ENCODE measurements at places on chromosomes 4 and X.

- no peak overlapping the region for H3K4me3 ChIP-seq
- DNase-seq: no peak
- no peak overlapping the region for H3K27ac ChIP-seq
- no peaks in the 10 kb centered on the region for H3K36me3 ChIP-seq
- no peaks in the 10 kb centered on the region for H3K27me3 ChIP-seq
- no peaks in the 10 kb centered on the region for H3K4me1 ChIP-seq
Observed at GRCh38 chr4:187188118-187188517, 464.5 kb upstream of the FAT1 start.

GRCh38 chr4:43133566-43133965 is 241.1 kb downstream of the GRXCR1 start:
- no peaks in the 10 kb centered on the region for H3K27me3 ChIP-seq
- no peaks in the 10 kb centered on the region for H3K36me3 ChIP-seq
- DNase-seq: no peak
- H3K27ac ChIP-seq: no peak overlapping the region

- H3K27ac ChIP-seq: no peak overlapping the region
- H3K27me3 ChIP-seq: no peaks in the 10 kb centered on the region
- H3K4me1 ChIP-seq: no peaks in the 10 kb centered on the region
- no peaks in the 10 kb centered on the region for H3K36me3 ChIP-seq
- no peak overlapping the region for H3K4me3 ChIP-seq
Observed at GRCh38 chr4:180788729-180789128, 1454.5 kb upstream of the TENM3 start.

DNA sequence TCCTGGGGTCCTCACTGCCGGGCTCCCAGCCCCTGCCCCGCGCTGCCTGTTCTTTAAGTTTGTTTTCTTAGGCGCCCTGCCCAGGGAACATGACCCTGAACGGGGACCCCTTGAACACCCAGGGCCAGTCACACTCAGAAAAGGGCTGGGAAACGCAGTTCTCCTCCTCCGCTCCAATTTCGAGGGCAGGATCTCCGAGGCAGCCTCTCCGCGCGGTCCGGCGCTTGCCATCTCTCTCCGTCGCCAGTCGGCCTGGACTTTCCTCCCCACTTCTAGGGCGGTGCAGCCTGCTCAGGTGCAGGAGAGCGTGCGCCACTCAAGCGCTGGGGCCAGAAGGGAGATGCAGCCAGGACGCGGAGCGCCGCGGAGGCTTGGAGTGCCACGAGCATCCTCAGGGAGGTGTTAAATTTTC is 9.9 kb downstream of the PRDM8 start:
- H3K27me3 ChIP-seq: no peaks in the 10 kb centered on the region
- no peak overlapping the region for H3K4me3 ChIP-seq
- peaks cover 4% of the 10 kb centered on the region for H3K4me1 ChIP-seq
- no peaks in the 10 kb centered on the region for H3K36me3 ChIP-seq

DNA sequence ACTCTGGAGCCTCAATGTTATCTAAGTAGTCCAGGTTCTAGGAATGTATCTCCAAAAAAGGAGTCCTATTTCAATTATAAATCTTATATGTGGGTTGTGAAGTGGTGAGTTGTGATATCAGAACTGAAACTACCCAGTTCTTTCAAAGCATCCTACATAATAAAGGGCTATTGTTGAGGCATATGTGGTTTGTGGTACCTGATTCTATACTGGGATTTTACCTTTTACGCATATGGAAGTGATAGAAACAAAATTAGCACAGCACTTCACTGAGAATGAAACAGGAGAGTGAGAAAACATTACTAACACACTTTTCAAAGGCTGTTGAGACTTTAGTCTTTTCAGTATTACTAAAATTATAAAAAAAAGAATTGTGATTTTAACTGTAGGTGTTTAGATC is 417.7 kb upstream of the GALNT7 start:
- DNase-seq: no peak
- no peak overlapping the region for H3K4me3 ChIP-seq
- no peak overlapping the region for H3K27ac ChIP-seq
- H3K36me3 ChIP-seq: no peaks in the 10 kb centered on the region
- H3K27me3 ChIP-seq: no peaks in the 10 kb centered on the region

GRCh38 chrX:10470009-10470408 is 150.4 kb downstream of the MID1 start:
- H3K27me3 ChIP-seq: no peaks in the 10 kb centered on the region
- no peaks in the 10 kb centered on the region for H3K4me1 ChIP-seq
- no peaks in the 10 kb centered on the region for H3K36me3 ChIP-seq
- no peak overlapping the region for H3K27ac ChIP-seq

DNA sequence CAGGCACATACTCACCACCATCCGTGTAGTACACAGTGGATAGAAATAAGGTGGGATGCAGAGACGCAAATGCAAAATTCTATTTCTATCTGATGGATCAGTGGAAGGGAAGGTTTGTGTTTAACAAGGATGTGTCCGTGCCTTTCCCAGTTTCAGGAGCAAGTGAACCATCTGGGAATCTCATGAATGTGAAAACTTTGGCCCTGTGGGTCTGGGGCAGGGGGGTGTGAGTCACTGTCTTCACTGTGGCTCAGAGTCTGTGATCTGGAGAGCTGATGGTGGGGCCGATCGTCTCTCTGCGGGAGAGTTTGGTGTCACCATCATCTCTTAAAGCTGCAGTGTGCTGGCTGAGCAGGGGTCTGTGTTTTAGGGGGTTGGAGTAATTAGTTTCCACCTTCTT is 179.3 kb upstream of the STS start:
- H3K27ac ChIP-seq: no peak overlapping the region
- no peaks in the 10 kb centered on the region for H3K4me1 ChIP-seq
- H3K27me3 ChIP-seq: no peaks in the 10 kb centered on the region
- no peaks in the 10 kb centered on the region for H3K36me3 ChIP-seq

GRCh38 chrX:15468036-15468435 is 25.1 kb downstream of the PIR start:
- H3K27me3 ChIP-seq: no peaks in the 10 kb centered on the region
- no peaks in the 10 kb centered on the region for H3K36me3 ChIP-seq
- no peak overlapping the region for H3K4me3 ChIP-seq
- H3K27ac ChIP-seq: no peak overlapping the region

GRCh38 chr4:80361329-80361900 is 25.9 kb downstream of the CFAP299 start:
- no peak overlapping the region for H3K27ac ChIP-seq
- H3K4me1 ChIP-seq: peaks cover 3% of the 10 kb centered on the region
- H3K27me3 ChIP-seq: peaks cover 7% of the 10 kb centered on the region
- H3K36me3 ChIP-seq: no peaks in the 10 kb centered on the region
- H3K4me3 ChIP-seq: no peak overlapping the region
- DNase-seq: no peak

DNA sequence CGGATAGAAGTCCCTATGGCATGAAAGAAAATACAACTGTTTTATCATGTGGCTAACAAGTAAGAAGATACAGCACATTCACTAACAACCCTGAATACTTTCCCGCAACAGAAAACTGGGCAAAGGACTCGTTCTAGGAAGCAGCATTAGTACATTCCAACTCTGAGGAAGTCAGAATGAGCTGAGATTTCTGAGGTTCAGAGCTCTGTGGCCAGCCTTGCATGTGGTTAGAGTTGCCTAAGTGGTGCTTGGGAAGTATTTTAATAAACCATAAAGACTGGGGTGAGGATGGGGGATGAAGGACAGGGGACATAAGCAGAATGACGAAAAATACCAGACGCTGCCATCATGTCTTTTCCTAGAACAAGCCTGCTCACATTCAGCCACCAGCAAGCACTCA is 82.2 kb downstream of the EFHC2 start:
- no peak overlapping the region for H3K4me3 ChIP-seq
- no peaks in the 10 kb centered on the region for H3K27me3 ChIP-seq
- peaks cover 16% of the 10 kb centered on the region for H3K4me1 ChIP-seq
- no peak for DNase-seq

DNA sequence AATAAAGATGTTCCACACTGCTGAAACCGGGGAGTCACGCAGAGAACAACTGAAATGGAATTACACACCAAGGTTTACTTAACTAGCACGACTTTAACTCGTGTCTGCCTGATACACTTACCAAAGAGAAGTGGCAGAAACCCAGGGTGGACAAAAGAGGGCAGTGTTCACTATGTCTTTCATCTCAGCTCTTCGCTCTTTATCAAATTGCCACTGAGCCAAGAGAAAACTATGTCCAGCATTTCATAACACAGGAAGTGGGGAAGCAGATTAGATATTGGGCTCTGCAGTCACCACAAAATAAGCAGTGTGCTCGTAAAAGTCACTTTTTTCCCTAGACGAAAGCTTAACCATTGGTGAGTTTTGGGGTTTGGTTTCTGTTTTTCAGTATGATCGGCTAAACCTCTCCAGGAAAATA is 155.7 kb downstream of the CHIC2 start:
- no peaks in the 10 kb centered on the region for H3K36me3 ChIP-seq
- H3K4me3 ChIP-seq: no peak overlapping the region
- H3K27ac ChIP-seq: no peak overlapping the region

- no peaks in the 10 kb centered on the region for H3K4me1 ChIP-seq
- no peak overlapping the region for H3K4me3 ChIP-seq
- no peak overlapping the region for H3K27ac ChIP-seq
- no peaks in the 10 kb centered on the region for H3K27me3 ChIP-seq
- DNase-seq: no peak
Observed at GRCh38 chr4:81337211-81337610, 122.2 kb upstream of the PRKG2 start.

GRCh38 chrX:141183000-141183399 is 6.1 kb upstream of the LDOC1 start:
- no peak overlapping the region for H3K27ac ChIP-seq
- no peak for DNase-seq
- H3K36me3 ChIP-seq: no peaks in the 10 kb centered on the region
- H3K4me1 ChIP-seq: no peaks in the 10 kb centered on the region
- no peaks in the 10 kb centered on the region for H3K27me3 ChIP-seq
- H3K4me3 ChIP-seq: no peak overlapping the region

DNA sequence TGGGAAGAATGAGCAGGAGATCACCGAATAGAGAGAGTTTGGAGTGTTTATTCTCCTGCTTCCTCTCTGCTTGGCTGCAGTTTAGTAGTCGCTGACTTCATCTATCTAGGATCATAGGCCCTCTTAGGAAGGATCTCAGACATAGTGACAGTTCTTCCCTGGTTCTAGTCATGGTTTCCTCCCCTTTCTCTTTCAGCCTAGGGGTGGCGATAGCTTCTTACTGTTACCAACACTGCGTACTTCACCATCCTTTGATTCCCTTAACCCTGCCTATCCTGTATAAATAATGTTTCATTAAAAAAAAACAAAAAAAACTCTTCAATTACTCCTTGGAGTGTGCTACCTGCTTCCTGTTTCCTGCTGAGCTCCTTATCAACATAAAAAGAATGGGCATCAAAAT is 103.8 kb downstream of the DDX53 start:
- no peak for DNase-seq
- H3K36me3 ChIP-seq: no peaks in the 10 kb centered on the region
- no peak overlapping the region for H3K4me3 ChIP-seq
- H3K4me1 ChIP-seq: no peaks in the 10 kb centered on the region
- H3K27me3 ChIP-seq: no peaks in the 10 kb centered on the region
- no peak overlapping the region for H3K27ac ChIP-seq

GRCh38 chr4:74733756-74734155 is 60.6 kb downstream of the BTC start:
- no peaks in the 10 kb centered on the region for H3K27me3 ChIP-seq
- H3K27ac ChIP-seq: no peak overlapping the region
- DNase-seq: no peak

DNA sequence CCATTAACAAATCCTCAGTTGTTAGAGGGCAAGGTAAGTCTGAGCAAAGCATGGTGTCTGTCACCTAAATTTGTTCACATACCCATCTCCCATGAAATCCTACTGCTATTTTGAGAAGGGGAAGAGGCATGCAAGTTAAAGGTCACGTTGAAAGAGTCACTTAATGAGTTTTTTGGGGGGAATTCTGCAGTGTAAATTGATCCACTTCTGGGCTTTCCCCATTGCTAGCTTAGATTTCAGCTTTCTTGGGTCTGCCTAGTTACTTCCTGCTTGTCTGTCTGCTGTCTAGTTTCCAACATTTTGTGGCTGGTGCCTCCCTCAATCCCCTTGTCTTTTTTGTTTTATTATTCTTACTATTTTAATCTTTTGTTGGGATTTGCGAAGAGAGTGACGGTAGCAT is 32.0 kb downstream of the CEP135 start:
- no peaks in the 10 kb centered on the region for H3K27me3 ChIP-seq
- H3K36me3 ChIP-seq: peaks cover 41% of the 10 kb centered on the region
- H3K4me3 ChIP-seq: no peak overlapping the region
- no peak for DNase-seq

GRCh38 chr4:65825116-65825753 is 154.9 kb upstream of the EPHA5 start:
- no peak for DNase-seq
- no peaks in the 10 kb centered on the region for H3K27me3 ChIP-seq

- no peaks in the 10 kb centered on the region for H3K36me3 ChIP-seq
- no peak overlapping the region for H3K4me3 ChIP-seq
- H3K27ac ChIP-seq: no peak overlapping the region
- no peaks in the 10 kb centered on the region for H3K4me1 ChIP-seq
- no peaks in the 10 kb centered on the region for H3K27me3 ChIP-seq
- no peak for DNase-seq
Observed at GRCh38 chr4:20926529-20926928, 226.3 kb downstream of the PACRGL start.

DNA sequence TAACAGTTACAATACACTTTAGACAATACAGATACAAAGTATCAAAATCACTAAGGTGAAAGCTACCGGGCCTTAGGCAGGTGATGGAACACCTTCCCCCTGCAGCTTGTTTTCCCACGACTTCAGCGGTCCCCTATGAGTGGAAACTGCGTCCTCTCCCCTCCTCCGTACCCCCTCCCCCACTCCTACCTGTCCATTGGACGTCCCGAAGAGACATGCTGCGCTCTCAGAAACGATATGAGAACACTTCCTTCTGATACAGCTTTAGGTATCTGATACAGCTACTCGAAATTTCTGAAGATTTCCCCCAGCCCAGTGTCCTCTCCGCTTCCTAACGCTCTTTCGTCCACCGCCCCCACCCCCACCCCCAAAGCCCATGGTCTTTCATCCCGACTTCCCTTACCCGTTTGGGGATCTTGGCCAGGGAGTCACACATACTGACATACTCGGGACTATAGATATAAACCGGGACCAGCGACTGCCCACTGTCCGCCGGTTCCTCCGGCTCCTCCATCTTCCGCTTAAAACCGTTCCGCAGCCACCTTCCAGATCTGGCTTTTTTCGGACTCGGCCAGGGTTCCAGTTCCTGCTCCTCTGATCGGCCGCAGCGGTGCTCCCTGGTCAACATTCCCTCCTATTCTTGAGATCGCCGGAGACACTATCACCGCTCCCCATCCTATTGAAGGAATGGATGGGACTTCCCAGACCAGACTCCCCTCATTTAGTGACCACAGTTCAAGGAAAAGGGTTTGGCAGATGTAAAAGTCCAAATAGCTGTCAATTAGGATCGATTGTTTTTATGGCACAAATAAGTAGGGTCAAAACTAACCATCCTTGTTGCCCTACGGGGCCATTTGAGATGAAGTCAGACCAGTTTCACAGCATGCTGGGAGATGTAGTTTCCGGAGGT is at the start of gene HDAC8:
TSS of gene HDAC8 (minus strand) at position 596 of the 910 bp plus-strand sequence. CDS start at position 514, 82 bp downstream.
- no peaks in the 10 kb centered on the region for H3K4me1 ChIP-seq
- DNase-seq: peak; percentile 15
- peak within 1 kb of the TSS; percentile 88 for H3K4me3 ChIP-seq
- peaks cover 12% of the 10 kb centered on the region for H3K36me3 ChIP-seq
